ENCODE measurements at places on chromosomes 4 and X.

DNA sequence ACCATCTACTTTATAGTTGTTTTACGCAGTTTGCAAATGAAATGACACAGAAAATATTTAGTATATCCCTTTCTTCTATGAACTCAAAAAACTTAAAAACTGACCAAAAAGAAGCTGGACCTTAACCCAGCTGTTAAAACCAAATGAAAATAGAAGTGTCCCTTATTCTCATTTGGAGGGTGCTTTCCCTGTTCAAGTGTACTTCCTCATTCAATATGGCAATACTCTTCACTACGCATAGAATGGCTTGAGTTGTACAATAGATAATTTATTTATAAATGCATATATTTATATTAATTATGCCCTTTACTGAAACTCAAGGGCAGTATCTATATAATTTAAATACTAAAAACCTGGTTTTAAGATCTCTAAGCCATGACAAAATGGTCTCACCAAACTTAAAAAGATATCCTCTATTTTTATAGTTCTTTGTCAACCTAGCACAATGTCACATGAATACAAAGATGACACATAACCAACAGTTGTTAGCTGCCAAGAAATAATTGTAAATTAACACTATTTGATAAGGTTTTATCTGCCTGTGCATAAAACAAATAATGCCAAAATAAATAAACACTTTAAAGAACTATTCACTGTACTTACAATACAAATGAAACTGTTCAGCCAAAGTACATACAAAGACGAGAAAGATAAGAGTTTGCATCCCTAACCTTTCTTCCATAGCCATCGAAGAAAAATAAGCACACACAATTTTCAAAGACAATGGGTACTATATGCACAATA, 25.2 kb downstream of the YTHDC1 start:
- no peaks in the 10 kb centered on the region for H3K4me1 ChIP-seq
- H3K4me3 ChIP-seq: no peak overlapping the region
- DNase-seq: no peak
- H3K27me3 ChIP-seq: no peaks in the 10 kb centered on the region
- H3K27ac ChIP-seq: no peak overlapping the region
- peaks cover 56% of the 10 kb centered on the region for H3K36me3 ChIP-seq

DNA sequence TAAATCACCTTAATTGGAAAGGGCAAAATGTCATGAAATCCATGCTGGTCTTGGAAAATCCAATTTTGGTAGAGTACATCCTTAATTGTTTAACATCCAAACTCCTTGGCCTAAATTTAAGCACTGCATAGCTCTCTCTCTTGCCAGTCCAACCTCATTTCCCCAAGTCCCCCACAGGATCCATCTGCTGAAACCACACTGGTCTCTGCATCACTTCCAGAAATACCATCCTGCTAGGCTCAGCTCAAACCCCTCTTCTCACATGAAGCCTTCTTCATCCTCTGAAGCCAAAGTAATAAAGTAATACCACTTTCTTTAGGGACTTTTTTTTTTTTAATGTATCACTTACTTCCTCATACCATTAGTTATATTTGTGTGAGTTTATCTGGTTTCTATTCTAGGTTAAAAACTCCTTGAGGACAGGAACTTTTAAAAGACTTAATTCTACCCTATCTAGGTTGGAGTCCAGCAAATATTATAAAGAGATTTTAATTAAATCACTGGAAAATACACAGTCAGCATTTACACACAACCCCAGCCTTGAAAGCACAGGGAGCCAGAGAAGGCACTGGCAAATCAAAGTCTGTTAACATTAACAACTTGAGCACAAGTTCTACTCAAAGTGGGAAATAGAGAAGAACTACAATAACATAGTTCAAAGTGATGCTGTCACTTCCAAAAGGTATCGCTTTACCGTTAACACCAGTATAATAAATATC, 16.7 kb upstream of the KLF3 start:
- H3K27me3 ChIP-seq: no peaks in the 10 kb centered on the region
- no peak for DNase-seq
- H3K27ac ChIP-seq: no peak overlapping the region

GRCh38 chr4:93814141-93814540, 14.4 kb upstream of the ATOH1 start:
- no peak overlapping the region for H3K27ac ChIP-seq
- peaks cover 4% of the 10 kb centered on the region for H3K27me3 ChIP-seq
- H3K4me3 ChIP-seq: no peak overlapping the region
- no peaks in the 10 kb centered on the region for H3K4me1 ChIP-seq
- no peaks in the 10 kb centered on the region for H3K36me3 ChIP-seq

DNA sequence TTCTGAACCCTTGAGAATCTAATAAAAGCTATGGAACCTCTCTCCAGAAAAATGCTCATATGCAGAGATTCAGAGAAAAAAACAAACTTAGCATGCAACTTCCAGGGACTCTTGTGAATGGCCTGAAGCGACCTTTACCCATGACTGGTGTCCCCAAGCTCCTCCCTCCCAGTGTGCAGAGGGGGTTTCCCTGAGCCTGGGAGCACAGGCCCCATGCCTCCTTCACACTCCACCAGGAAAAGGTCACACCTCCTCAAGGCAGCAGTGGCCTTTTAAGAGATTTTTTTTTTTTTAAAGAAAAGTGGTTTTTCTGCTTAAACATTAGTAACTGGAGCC, 13.3 kb upstream of the UBA6 start:
- peaks cover 14% of the 10 kb centered on the region for H3K36me3 ChIP-seq
- H3K4me3 ChIP-seq: peak overlapping the region; percentile 7
- DNase-seq: peak; percentile 70
- peaks cover 32% of the 10 kb centered on the region for H3K4me1 ChIP-seq

DNA sequence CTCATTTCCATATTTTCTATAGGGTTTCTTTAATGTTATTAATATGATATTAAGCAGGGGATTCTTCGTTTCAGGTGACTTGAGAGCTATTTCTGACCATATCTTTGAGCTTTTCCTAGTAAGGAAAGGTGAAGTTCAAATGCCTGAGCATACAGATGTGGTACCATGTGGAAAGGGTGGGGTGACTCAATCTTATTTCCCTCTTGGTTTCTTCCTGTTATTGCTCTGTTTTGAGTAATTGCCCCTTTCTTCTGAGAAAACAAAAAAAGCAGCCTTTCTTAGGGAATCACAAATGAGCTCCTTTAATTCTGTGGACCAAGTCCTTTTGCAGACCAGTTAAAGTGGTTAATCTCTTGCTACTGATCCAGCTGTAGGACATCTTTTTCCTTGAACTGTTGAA, 41.0 kb upstream of the AGA start:
- peaks cover 3% of the 10 kb centered on the region for H3K36me3 ChIP-seq
- no peaks in the 10 kb centered on the region for H3K27me3 ChIP-seq
- no peak for DNase-seq
- no peak overlapping the region for H3K27ac ChIP-seq

All from activated naive CD8-positive, alpha-beta T cell treated with anti-CD3 and anti-CD28 coated beads, Interleukin-2, amount 50 U/mL, for 24 hours (primary cell).